Calu3 (cell line): ENCODE measurements at places on chromosomes 11 and 22.
A peak's percentile ranks its signal among the peaks of the same experiment; 100 is the strongest.

DNA sequence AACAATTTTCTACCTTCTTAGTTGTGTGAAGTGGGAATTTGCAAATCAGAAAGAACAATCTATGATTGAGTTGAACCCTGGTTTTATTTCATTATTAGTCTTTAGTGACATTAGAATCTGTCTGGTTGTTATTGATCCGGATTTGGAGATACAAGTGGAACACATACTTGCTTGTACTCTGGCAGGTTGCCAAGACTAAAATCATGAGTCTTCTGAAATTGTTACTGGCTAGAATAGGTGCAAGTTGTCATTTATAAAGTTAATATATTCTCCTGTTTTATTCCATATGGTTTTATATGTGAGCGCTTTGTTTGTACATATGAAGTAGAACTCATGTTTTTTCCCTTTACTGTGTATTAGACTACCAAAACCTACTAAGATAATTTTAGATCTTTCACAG lies 23.0 kb downstream of the CCDC15 start:
- no peak for DNase-seq

DNA sequence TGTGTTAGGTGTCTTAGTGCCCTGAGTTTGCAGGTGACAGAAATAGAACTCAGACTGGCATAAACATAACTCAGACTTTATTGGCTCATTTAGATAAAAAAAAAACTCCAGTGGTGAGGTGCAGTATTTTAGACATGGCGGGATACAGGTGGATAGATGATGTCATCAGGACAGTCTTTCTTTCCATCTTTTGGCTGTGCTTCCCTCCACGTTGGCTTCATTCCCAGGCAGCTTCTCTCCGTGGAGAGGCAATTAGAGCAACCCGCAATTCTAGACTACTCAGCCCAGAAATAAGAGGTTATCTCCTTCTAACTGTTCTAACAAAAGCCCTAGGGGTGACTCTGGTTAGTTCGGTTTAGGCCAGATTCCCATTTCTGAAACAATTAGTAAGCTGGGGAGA lies 40.5 kb downstream of the NCAM1 start:
- no peak for DNase-seq

DNA sequence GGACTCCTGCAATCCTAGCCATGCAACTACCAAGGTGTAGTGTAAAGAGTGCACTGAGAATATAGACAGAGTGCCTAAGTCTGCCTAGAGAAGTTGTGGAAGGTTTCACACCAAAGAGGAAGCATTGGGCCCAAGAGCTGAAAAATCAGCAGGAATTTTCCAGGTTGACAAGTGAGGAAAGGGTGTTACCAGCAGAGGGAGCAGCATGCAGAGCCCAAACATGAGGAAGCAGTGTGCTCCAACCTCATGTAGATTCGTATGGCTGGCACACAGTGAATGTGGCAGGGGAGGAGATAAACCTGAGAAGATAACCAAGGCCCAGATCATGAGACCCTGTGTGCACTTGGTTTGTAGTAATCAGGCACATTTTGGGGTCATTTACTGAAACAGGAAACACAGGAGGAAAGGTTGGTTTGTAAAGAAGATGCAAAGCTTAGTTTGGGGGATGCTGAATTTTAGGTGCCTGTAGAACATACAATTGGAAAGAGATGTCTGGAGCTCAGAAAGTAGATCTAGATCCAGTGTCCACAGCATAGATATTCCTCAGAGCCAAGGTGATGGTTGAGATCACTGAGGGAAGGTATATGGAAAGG lies 1.7 kb downstream of the HPX start:
- DNase-seq: peak; percentile 55

DNA sequence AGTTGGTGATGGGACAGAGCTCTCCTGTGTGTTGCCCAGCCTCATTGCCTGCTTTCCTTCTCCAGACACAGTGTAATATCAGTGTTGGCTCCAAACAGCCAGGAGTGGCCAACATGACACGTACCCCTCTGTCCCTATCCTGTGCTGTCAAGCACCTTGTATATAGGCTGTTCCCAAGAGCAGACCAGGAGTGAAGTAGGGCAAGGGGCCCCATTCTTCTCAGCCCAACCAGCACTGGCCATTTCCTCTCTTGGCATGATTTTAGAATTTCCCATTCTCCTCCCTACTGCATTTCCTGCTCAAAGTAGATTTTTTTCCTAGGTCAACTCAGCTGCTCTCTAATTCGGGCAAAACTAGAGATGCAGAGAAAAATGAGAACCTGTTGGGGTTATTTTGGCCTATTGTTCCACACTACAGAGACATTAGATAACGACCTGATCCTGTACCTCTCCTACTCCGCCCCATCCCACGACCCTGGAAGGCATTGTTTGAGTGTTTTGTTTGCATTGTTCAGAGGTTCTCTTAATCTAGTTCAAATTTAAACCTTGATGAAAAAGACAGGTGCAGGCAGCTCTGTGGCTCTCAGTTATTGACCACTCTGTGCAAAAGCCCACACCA lies 95.6 kb downstream of the RASSF10 start:
- no peak for DNase-seq

DNA sequence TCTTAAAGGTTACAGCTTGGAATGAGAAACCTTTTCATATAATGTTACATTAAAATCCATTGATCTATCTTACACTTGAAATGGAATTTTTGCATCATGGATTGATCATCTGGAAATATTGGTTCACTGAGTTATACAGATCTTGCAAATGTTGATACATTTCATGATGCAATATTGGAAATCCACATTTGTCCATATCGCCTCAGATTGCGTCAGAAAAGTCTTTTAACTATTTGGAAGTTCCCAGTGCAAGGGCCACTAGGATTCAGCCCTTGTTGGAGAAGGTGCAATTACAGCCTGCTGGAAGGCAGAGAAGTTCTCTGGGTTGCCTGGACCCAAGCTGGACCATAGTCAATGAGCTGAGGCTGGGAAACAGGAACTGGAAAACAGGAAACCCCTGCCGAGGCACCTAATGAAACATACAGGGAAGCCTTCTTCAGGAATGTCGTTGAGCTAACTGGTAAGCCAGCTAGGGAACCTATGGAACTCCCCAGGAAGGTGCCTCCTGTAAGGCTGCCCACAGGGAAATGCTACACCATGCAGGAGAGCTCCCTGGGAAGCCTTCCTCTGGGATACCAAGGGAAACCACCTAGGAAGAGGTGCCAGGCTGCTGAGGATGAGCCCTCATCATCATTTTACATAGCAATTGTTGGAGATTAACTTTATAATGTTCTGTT lies 600.4 kb upstream of the CADM1 start:
- no peak for DNase-seq

- DNase-seq: no peak
These were observed 12.3 kb downstream of the TSKU start for GRCh38 chr11:76795290-76795935.

- DNase-seq: peak; percentile 60
These were observed 3.6 kb upstream of the PHLDA2 start for GRCh38 chr11:2932850-2933251.

GRCh38 chr11:134037046-134037908 lies 31.6 kb upstream of the JAM3 start:
- DNase-seq: peak; percentile 41

DNA sequence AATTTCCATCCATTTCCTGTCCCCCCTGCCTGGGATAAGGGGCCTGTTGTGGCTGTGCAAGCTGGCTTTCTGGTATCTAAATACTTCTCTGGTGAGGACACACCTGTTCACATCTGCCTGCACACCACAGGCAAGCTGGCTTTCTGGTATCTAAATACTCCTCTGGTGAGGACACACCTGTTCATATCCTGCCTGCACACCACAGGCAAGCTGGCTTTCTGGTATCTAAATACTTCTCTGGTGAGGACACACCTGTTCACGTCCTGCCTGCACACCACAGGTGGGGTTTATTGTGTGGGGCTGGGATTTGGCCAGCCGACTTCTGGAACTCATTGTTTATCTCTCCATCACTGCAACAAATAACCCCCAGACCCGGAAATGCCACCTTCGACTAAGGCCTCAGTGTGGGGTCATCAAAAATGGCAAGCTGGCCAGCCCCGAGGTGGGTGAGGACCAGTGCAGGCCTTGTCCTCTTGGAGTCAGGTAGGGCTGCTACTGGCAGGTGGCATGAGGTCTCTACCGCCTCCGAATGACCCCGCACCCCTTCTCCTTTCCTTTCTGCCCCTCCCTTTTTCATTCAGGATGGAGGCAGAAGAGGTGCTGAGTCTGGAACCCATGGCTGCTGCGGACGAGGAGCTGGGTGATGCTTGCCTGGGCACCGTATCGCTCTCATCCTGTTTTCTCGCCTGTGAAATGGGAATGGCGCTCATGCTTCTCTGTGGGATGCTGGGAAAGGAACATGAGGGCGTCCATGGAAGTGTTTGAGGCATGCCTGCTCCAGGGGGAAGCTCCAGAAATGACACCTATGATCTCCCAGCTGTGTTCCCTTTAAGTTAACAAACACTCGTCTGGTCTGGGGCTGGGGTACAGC lies 43.5 kb upstream of the MYEOV start:
- no peak for DNase-seq

DNA sequence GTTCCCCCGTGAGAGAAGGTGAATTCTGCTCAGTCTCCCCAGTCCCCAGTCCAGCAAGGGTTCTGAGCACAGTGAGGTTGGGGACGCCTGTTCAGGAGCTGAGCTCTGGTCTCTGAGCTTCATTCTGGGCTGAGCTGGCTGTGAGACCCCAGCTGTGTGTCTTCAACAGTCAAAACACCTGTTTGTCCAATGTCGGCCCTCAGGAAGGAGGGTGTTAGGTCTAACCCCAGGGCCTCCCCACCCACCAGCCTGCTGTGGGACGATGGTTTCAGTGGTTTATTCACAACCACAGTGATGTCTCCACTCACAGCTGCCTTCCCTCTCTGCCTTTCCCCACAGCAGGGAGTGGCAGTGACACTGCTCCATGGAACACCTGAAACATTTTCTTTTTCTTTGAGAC lies 1282.9 kb downstream of the TBC1D22A start:
- no peak for DNase-seq

DNA sequence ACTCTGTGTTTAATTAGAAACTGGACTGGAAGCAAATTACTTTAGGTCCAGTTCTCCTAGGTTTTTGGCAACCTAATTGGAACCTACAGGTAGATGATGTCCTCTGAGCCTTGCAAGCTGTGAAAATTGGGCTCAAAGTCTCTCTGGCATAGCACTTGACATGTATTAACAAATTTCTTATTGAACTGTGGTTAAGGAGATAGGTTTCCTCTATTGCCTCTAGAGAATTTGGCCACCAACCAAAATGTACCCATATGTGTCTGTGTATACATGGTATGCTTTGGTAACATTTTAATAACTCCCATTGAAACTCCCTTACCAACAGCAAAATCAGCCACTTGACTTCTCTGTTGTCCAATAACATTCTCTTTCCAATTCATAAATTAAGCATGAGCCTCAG lies at the start of gene OR4D10:
OR4D10 (plus strand) TSS at position 301 of the 400 bp plus-strand sequence. CDS start 4,115 bp downstream, outside the sequence.
- DNase-seq: no peak

- DNase-seq: no peak
These were observed 426.4 kb upstream of the FAT3 start for GRCh38 chr11:91798240-91798639.

- no peak for DNase-seq
These were observed 91.7 kb downstream of the TP53I11 start for GRCh38 chr11:44858796-44859527.

DNA sequence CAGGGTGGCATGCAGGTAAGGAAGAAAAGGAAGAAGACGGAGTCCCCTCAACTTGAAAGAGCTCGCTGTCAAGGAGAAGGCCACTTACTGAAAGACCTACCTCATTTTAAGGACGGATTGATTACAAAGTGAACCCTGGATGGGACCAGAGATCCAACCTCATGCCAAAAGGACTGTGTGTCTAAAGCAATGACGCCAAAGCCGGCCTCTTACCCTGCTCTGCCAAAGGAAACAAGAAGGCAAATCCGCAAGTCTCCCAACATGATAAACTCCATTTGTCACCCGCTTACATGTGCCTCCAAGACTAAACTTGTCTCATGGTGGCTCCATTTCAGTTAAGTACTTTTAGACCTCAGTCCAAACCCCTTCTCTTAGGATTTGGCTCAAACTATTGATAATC lies 148.7 kb upstream of the MTMR2 start:
- DNase-seq: no peak

GRCh38 chr11:128506999-128507611 lies 80.3 kb downstream of the ETS1 start:
- peak; percentile 67 for DNase-seq

- DNase-seq: no peak
These were observed 319.8 kb downstream of the INSC start for GRCh38 chr11:15434529-15434928.

- DNase-seq: no peak
These were observed 8.3 kb downstream of the MLC1 start for GRCh38 chr22:50076646-50077535.

DNA sequence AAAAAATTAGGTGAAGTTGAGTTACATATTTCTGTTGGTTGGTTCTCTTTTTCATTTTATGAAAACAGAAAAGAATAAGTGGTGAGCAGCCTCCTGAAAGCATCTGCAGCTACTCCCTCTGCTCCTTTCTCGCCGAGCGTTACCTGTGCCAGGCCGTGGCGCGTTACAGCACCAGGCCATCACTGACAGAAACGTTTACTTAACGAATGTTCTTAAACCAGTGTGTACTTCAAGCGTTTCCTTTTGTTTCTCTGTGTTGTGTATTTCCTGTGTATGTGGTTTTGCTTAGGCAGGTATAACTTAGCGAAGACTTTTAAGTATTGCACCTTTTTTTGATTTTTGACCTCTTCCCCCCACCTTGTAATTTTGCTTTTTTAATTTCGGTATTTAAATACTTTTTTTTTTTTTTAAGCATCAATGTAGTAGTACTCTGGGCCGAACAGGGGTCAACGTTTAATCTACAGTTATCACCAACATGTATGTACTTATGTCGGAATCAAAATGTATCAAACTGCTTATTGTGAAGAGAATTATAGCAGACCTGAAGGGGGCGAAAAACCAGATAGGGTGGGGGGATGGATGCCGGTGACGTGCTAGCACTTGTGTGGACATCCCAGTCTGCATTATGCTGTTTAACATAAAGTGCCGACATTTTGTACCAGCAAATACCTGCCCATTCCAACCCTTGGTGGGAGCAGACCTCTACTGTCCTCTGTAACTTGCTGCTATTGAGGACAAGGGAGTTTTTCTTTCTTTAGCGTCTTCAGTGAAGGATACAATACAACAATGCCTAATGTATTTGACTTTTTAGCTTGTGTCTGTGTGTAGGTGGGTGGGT lies 21.6 kb upstream of the ADSL start:
- no peak for DNase-seq
